Fibroblast of lung (primary cell): ENCODE measurements at places on chromosomes 4 and X.
A peak's percentile ranks its signal among the peaks of the same experiment; 100 is the strongest.

GRCh38 chr4:184885602-184886001, 59.8 kb upstream of the ACSL1 start:
- DNase-seq, result no peak

DNA sequence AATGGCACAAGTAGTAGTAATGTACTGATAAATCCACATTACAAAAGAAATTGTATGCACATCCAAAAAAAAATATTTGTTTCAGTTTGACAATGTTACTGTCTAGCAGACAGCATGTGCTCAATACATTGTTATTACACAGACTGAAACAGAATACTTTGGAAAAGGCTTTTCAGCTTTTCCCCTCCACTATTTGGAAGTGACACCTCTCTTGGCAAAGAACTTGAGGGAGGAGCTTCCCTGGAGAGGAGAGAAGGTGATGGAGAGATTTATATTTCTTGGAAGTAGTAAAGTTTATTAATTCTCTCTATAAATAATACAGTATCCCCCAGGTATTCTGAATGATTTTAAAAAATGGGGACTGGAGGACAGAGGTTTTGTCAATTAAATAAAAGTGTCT, 131.8 kb downstream of the SCFD2 start:
- DNase-seq, result peak; percentile 1

GRCh38 chr4:15109600-15109999, 107.3 kb downstream of the CPEB2 start:
- DNase-seq, result no peak

- peak; percentile 57 for DNase-seq
These were observed 232.5 kb downstream of the ARHGAP10 start for GRCh38 chr4:147964266-147964880.

DNA sequence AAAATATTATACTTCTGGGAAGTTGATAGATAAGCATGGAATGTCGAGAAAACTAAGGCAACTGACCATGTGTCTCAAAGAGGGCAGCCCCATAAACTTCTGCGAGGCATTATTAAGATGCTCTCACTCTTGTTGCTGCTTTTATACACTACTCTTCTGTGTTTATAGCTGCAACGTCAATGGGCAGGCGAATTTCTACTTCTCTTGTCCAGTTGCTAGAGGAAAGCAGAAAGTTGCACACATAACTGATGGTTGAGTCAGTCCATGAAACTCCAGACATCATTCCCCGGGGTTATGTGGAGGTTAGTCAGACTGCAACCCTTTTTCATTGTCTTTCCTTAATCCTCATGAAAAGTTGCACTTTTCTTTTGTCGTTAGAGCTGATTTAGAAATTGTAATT, 39.8 kb downstream of the VCX3B start:
- DNase-seq, result peak; percentile 18

GRCh38 chr4:165208221-165208652, 876 bp downstream of the KLHL2 start:
- DNase-seq, result no peak

GRCh38 chr4:14856062-14856933, 146.0 kb upstream of the CPEB2 start:
- peak; percentile 100 for DNase-seq

- peak; percentile 8 for DNase-seq
These were observed 22.3 kb upstream of the TMEM150C start for GRCh38 chr4:82583897-82584587.

DNA sequence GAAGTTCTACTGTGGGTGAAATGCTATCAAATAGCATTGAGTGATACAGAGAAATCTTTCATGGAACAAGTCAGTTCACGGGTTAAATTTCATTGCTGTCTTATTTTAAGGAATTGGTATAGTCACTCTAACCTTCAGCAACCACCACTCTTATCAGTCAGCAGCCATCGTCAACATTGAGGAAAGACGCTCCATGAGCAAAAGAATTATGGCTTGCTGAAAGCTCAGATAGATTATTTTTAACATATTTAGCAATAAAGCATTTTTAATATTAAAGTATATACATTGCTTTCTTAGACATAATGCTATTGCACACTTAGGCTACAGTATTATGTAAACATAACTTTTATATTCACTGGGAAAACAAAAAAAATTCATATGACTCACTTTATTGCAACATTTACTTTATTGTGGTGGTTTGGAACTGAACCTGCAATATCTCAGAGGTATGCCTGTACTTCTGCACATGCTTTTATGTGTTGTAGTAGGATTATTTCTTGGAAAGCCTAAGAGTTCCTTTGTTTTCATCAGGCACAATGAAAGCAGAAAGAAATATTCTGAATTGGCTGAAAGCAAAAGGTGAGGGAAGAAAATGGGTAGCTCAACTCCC, 586.7 kb downstream of the GBA3 start:
- peak; percentile 27 for DNase-seq

DNA sequence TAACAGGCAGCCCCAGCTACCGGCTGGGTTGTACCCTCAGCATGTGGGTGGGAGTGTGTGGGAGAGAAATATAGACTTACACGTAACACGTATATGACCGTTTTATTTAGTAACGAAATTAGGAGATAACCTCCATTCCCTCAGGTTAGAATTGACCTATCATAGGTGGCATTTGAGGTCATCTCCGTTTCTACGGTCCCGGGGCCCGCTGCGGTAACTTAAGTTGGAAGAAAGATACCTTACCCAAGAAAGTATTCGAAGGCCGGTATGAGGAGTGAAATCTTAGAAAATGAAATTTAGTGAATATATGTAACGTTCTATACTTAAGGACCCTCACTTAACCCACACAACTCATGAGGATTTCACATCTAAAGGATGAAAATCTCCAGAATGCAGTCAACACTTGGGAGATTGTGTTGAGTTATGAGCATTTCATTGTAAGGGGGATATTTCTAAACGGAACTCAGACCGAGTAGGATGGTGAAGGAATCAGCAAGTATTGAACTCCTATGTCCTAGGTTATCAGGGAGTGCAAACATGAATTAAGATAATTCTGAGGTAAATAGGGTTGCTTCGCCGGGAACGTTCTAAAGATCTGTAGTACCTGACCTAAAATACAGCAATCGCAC, 891 bp downstream of the CISD2 start:
- no peak for DNase-seq

- DNase-seq, result peak; percentile 47
These were observed 55.7 kb upstream of the SHISA3 start for GRCh38 chr4:42341518-42342026.

DNA sequence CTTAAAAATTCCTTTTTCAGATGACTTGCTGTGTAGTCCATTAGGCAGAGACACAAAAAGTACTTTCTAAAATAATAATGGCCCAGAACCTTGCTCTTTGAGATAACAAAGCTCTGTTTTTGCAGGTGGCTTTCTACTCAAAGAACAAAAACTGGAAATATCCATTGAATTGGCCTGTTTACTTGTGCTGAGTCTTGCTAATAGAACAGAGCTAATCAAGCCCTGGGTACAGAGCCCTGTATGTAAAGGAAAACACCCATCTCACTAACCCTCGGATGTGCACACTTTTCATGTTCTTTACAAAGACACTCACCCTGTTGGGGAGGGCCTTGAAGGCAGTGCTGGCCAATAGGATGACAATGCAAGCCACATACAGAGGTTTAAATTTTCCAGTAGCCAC, 27.0 kb upstream of the LNX1 start:
- DNase-seq, result no peak

DNA sequence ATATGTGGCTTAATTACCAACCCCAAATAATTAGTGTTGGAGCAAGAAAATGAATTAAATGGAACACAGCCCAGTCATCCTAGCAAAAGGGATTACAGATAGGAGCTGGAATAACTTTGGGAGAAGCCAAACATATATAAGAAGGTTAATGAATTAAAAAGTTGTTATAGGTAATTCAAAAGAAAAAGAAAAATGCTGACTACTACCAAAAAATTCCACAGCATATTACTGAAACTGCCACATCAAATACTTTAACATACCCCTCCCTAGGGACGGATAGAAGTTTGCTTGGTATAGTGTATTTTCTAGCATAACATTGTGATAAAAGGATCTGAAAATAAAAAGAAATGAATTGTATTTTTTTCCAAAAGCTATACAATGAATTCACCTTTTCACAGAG, 99.5 kb downstream of the ENOX2 start:
- no peak for DNase-seq

GRCh38 chr4:4619821-4620220, 78.0 kb upstream of the STX18 start:
- DNase-seq, result no peak

GRCh38 chr4:163110442-163110841, 56.2 kb downstream of the NAF1 start:
- no peak for DNase-seq

GRCh38 chr4:164350061-164350460, 403.9 kb upstream of the SMIM31 start:
- DNase-seq, result peak; percentile 55

DNA sequence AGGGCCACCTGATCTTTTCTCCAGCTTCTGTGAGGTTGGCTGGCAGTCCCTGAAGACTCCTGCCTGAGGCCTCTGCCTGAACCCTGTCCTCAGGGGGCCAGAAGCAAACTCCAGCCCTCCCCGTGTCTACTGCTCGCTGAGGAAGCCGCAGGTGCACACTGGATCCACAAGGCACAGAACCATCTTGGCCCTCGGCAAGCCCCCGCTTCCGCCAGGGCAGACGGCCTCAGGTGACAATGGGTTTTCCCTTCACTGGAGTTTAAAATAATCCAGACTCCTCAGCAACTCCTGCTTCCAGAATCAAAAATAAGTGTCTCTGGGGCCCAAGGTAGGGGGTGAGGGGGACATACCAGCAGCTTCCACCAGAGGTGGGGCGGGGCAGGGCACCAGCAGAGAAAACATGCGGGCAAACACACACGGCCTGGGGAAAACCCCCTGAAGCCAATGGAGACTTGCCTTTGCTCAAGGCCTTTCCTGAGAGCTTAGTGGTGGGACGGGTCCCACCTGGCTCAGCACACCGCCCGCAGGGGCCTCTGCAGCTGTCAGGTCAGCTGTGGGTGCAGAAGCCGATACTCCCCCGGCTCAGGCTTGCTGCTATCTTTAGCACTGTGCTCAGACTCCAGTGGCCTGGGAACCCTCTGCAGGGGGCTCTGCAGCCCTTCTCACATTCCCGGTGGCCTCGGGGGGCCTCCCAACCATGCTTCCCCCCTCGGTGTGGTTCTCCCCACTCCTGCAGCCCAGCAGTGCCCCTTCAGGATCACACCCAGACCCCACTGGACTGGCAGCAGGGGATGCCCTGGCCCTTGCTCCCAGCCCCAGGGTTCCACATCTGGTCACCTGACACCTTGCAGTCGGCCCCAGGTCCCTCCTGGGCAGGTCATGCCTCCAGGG, 1.9 kb downstream of the MYL5 start:
- DNase-seq, result no peak

GRCh38 chr4:69075061-69075792, 21.0 kb upstream of the UGT2B7 start:
- DNase-seq, result peak; percentile 49

DNA sequence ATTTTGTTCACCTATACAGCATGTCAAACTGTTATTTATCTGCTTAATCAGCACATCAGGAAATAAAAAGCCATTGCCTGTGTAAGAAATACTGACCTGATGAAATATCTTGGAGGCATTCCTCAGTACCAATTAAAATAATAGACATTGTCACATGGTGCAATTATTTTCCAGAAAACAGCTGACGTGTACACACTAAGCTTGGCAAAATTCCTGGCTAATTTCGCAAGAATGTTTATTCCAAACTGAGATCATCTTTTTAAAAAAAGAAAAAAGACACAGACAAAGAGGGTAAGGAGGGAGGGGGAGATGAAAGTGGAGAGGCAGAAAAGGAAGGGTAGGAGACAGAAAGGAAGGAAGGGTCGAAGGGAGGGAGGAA, 61.9 kb upstream of the NFKB1 start:
- peak; percentile 96 for DNase-seq
